ENCODE measurements at places on chromosomes 7 and 10.

DNA sequence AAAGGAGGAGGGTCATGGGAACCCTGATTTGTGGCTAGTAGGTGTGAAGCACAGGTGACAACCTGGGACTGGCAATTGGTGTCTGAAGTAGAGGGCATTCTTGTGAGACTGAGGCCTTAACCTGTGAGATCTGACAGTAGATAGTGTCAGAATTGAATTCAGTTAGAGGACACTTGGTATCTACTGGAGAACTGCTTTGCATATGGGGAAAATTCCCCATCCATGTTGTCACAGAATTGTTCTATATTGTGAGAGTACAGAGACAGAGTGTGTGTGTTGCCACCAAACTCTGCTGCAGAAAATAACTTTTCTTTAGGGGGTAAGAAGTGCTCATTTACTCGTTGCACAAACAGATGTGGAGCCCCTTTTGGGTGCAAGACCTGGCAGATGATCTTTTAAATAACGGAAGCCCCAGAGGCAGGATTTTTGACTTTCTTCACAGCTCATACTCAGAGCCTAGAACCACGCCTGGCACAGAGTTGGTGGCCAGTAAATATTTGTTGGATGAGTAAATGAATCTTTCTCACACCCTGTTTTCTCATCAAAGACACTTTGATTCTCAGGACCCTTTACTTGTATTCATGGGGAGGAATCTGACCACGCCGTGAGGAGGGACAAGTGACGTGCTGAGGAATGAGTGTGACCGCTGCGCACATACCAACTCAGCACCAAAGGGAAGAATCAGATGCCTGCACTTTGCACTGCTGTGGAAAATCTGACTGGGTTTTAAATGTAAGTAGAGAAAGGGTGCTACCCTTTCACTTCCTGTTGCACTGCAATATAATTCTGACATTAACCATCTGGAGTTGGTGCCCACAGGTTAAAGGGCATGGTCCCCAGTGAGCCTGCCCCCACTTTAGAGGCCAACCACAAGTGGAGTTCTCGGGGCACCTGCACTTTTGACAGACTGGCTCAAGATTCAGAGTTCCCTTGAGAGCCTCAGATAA, 39.2 kb upstream of the SDHAF3 start:
- DNase-seq: no peak

- no peak for DNase-seq
Measured at GRCh38 chr7:87858417-87859100, 17.6 kb downstream of the SLC25A40 start.

DNA sequence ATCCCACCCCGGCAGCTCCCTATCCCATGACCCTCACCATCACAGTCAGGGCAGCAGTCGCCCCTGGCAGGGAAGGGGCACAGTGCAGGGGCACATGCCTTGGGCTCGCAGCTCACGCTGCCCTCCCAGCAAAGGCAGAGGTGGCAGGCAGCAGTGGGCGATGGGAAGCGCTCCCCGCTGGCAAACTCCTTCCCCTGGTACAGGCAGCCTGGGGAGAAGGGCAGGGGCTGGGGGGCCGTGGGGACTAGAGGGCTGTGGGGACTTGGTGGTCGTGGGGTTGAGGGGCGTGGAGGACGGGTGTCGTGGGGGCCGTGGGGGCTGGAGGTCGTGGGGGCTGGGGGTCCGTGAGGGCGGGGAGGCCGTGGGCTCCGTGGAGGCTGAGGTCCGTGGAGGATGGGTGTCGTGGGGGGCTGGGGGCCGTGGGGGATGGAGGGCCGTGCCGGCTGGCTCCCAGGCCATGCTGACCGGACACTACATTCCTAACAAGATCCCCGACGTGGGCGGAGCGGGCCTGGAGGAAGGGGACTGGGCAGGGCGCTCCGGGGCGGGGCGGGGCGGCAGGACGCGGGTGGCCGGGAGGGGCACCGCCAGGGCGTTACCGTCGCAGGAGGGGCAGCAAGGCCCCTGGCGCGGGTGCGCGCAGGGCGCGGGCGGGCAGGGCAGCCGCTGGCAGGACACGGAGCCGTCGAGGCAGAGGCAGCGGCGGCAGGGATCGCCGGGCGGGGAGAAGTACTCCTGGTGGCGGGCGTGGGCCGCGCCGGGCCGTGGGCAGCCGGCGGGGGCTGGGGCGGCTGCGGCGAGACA, 20.0 kb downstream of the KCP start:
- DNase-seq: no peak

- DNase-seq: no peak
Measured at GRCh38 chr7:96989241-96989858, 16.0 kb upstream of the DLX6 start.

- no peak for DNase-seq
Measured at GRCh38 chr7:105257338-105257737, 131.4 kb downstream of the SRPK2 start.

DNA sequence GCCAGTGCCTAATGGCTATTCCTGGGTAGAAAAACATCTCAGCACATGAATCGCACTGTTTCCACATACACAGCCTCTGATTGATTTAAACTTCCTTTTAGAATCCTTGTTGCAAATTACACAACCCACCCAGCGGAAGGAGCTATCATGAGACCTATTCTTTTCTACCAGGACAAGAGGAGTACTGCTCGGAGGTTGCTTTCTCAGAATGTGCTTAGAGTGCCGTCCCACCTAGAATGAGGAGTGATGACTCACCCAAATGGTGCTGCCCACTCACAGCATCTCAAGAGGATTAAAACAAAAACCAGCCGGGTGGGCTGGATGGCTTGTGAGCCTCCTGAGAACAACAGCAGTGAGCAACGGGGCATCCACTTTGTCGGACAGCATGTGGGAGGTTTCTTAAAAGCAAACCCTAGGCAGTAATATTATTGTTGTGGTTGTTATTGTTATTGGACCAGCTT, 128.9 kb downstream of the DGKI start:
- peak; percentile 48 for DNase-seq

DNA sequence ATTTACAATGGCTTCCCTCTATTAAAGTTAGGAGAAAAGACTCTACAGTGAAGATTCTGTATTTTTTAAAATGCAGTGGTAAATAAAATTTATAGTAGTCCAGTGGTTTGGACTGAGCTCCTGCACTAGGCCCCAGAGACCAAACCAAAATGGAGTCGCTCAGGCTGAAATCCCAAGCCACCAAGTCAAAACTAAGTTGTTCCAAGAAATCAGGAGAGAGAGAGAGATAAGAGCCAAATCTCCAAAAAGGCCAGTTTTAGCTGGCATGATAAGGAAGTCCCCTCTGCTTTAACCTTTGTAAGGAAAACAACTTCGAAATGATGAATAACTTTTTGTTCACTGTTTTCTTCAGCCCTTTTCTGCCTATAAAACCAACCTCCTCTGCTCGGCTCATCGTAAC, 265.9 kb upstream of the KLF14 start:
- no peak for DNase-seq

GRCh38 chr10:101817337-101818118, 716 bp downstream of the OGA start:
- peak; percentile 73 for DNase-seq

GRCh38 chr7:150357270-150357669, 11.4 kb upstream of the REPIN1 start:
- no peak for DNase-seq

DNA sequence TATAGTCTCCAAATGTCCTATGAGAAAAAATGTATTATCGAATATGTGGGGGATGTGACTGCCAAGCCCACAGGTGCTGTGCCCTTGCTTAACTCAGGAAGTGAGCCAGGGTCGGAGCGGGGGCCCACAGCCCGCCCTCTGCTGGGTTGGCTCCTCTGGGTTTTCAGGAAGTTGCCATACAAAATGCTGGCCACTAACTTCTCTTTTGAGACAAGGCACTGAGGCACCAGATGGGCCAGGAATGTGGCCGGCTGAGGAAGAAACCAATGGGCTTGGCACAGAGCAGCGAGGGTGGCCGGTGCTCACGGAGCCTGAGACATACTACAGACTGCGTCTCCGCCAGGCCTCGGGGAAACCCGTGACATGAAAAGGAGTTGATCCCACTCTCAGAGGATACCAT, 58.9 kb downstream of the FAM53B start:
- DNase-seq: no peak

DNA sequence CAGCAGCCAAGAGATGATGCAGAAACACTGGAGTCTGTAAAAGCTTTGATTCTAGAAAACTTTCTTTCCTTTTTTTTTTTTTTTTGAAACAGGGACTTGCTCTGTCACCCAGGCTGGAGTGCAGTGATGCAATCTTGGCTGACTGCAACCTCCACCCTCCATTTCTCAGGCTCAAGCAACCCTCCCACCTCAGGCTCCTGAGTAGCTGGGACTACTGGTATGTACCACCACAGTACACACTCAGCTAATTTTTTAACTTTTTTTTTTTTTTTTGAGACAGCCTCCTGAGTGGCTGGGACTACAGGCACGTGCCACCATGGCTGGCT, 17.0 kb upstream of the BAG3 start:
- no peak for DNase-seq

DNA sequence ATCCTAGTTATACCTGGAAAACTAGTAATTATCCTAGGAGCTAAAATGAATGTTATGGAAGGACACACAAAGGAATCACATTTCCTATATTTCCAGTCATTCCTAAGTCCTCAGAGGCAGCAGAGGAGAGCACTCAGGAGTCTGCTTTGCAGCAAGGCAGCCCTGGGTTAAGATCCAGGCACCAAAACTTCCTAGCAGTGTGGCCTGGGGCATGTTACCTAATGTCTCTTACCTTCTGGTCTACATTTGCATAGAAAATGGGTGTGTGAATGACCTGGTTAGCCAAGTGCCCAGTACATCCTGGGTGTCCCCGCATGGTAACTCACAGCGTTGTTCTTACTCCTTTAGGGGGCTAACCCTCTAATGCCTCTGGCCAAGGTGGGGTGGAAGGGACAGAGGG, 135.9 kb downstream of the TAX1BP1 start:
- no peak for DNase-seq

- DNase-seq: peak; percentile 30
Measured at GRCh38 chr10:46229144-46229563, 57.6 kb upstream of the ANTXRL start.

DNA sequence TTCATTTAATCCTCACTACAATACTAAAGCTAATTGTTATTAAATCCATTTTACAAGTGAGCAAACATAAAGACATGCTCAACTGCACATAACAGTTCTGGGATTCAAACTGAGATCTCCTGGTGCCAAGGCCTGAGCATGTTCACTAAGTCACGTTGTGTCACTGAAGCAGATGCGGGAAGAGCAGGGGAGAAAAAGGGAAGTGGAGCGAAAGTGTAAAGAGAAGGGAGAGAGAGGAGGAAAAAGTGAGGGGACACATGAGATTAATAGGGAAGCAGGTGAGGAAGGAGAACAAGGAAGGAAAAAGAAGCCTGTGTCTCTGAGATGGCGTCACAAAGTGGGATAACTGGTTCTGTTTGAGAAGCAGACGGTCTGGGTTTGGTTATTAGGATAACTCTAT, 38.9 kb upstream of the KAT6B start:
- DNase-seq: no peak

DNA sequence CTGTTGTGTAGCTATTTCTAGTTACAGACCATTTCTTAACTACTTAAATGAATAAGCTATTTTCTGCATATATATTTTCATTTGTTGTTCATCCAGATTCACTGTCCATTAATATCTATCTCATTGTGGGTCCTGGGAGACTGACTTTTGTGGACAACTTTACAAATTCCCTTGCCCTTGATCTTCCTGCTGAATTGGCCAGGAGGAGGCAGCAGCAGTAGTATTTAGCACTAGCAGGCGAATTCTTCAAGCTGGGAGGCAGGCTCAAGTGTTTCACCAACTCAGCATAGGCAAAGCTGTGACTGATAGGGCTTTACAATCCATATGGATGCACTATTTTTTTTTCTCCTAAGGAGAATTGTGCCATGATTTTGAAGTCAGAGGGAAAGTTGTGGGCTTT, 461.0 kb upstream of the NRG3 start:
- DNase-seq: no peak

GRCh38 chr7:144534196-144534595, 130.7 kb upstream of the NOBOX start:
- DNase-seq: no peak

- no peak for DNase-seq
Measured at GRCh38 chr10:110873951-110874350, 2.2 kb downstream of the PDCD4 start.

- DNase-seq: no peak
Measured at GRCh38 chr10:71713135-71714030, 6.2 kb downstream of the C10orf105 start.

- DNase-seq: no peak
Measured at GRCh38 chr7:2843711-2844152, 376 bp downstream of the GNA12 start.

- DNase-seq: no peak
Measured at GRCh38 chr7:157044147-157044687, 33.8 kb upstream of the MNX1 start.

DNA sequence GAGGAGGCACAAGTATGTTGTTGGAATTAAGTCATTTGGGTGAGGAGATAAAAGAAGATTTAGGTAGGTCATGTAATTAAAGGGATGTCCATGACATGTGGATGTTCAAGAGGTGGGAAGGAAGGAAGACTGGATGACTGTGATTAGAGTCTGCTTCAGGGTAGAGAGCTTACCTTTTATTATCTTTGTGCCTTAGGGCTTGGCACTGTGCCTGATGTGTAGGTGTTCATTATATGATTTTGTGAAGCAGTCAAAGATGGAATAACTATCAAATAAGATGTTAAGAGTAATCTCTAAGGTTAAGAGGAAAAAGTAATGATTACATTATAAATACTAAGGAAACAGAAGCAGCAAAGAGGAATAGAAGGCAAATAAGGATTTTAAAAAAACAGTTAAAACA, 97.8 kb downstream of the CDK14 start:
- DNase-seq: no peak

DNA sequence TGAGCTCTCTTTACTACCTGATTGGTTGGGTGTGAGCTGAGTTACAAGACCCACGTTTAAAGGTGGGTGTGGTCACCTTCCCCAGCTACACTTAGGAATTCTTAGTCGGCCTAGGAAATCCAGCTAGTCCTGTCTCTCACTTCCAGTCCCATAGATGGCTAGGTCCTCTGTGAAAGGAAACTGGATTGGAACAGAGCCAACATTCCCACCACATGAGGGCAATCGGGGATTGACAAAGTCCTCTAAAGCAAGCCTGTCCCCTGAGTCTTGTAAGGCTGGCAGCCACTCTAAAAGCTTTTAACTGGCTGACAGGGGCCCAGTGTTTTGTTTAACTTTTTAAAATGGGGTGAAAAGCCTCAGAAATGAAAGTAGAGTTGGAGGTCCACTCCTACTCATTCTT, 15.1 kb upstream of the CROT start:
- DNase-seq: no peak

DNA sequence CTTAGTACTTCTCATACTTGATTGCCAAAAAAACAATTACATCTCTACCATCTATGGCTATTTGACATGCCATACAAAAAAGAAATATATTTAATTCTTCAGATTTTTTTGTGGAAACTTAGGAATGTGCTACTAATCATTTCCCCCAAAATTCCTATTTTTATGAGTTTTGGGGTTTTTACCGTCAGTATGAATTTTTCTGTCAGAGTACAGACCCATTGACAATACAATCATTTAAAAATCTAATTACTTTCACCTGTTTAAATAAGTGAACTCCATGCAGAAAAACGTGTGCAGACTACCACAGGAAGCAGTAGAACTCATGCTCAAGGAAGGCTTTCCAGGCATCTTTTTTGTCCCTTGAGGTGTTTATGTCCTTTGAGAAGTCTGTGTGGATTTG, 48.8 kb upstream of the FOXP2 start:
- no peak for DNase-seq

GRCh38 chr10:62671104-62671503, 133.4 kb upstream of the ADO start:
- no peak for DNase-seq

Data from kidney capillary endothelial cell (primary cell).